Nephron progenitor cell (in vitro differentiated cells): ENCODE measurements at places on chromosomes 6 and 20.

DNA sequence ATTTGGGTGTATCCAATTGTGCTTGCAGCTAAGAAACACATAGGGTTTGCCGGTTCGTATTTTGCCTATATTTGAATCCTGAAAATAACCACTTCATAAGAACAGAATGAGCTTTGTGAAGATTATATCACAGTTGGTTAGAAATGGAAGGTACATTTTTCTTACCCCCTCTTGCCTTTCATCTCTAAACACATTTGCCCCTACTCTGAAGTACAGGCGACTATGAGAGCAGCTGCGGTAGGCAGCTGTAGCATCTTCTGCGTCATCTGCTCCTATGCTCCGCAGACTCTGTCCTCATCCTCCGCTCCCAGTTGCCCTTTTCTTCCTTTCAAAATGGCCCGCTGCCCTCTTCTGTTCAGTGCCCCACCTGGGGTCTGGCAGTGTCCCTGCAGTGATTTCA lies 47.6 kb upstream of the REV3L start:
- no peak overlapping the region for H3K4me3 ChIP-seq
- no peaks in the 10 kb centered on the region for H3K27me3 ChIP-seq
- no peak overlapping the region for H3K27ac ChIP-seq
- peaks cover 14% of the 10 kb centered on the region for H3K36me3 ChIP-seq
- peaks cover 19% of the 10 kb centered on the region for H3K4me1 ChIP-seq

GRCh38 chr6:364609-365540 lies 26.7 kb upstream of the IRF4 start:
- H3K4me3 ChIP-seq, result no peak overlapping the region
- H3K4me1 ChIP-seq, result peaks cover 20% of the 10 kb centered on the region
- H3K27me3 ChIP-seq, result peaks cover 4% of the 10 kb centered on the region
- peaks cover 20% of the 10 kb centered on the region for H3K36me3 ChIP-seq

- peaks cover 12% of the 10 kb centered on the region for H3K4me1 ChIP-seq
- H3K36me3 ChIP-seq, result no peaks in the 10 kb centered on the region
- H3K4me3 ChIP-seq, result no peak overlapping the region
- no peak for DNase-seq
- H3K27ac ChIP-seq, result no peak overlapping the region
Observed at GRCh38 chr6:37531026-37531425, 31.3 kb upstream of the CCDC167 start.

DNA sequence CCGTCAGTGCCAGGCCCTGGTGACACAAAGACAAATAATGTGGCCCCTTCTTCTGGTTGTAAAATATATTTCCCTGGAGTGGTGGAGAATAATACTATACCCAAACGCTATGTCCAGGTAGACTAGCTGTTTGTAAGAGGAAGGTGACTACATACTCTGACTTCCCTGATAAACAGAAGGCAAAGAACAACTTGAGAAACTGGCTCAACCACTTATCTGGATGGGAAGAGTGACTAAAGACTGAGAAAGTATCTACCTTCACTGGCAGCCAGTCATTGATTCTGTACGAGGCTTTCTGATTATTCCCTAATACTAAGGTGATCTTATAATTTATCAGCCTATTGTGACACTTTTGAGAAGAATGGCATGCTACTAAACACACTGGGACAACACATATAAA lies 569.7 kb downstream of the EPHA7 start:
- no peaks in the 10 kb centered on the region for H3K27me3 ChIP-seq
- DNase-seq, result no peak
- no peak overlapping the region for H3K27ac ChIP-seq
- no peak overlapping the region for H3K4me3 ChIP-seq
